Suppressor macrophage treated with lipopolysaccharide for 1 hour (primary cell): ENCODE measurements at places on chromosomes 6 and 20.

GRCh38 chr6:130752267-130752666, 74.9 kb upstream of the SMLR1 start:
- DNase-seq = no peak

- DNase-seq = no peak
Observed at GRCh38 chr6:127952831-127953230, 52.0 kb upstream of the THEMIS start.

DNA sequence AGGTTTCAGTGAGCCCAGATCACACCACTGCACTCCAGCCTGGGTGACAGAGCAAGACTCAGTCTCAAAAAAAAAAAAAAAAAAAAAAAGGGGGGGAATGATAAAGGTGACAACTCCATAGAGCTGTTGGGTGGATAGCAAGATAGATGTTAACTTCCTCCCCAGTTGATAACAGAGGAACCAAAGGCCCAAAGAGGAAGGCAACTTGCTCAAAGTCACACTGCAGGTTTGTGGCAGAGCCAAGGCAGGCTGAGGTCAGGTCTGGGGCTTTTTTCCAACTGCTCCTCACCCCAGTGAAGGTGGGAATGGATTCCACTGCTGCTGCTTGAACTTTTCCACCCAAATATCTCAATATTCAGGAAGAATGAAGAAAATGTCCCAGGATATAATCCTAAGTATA, 26.7 kb downstream of the HCK start:
- no peak for DNase-seq

- DNase-seq = no peak
Observed at GRCh38 chr6:11393713-11394627, 143.6 kb upstream of the TMEM170B start.
